Fibroblast of pulmonary artery (primary cell): ENCODE measurements at places on chromosomes 6 and 20.
A peak's percentile ranks its signal among the peaks of the same experiment; 100 is the strongest.

GRCh38 chr20:49671433-49671832 is 42.2 kb downstream of the B4GALT5 start:
- DNase-seq: no peak

DNA sequence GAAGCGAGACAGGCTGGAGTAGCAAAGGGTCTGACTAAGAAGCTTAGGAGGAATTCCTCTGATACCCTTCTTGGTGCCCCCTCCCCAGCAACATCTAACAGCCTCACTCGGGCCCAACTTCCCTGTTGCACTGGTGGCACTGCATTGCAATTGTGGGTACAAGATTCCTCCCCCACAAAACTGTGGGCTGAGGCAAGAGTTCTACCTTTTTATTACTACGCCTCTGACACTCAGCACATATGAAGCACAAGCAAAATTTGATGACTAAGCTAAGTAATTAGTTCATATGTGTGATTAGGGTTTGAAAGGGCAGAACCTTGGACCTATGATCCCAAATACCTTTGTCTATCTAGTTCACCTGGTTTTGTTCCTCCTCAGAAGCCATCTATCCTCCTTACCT is 83.5 kb downstream of the ZHX3 start:
- no peak for DNase-seq

GRCh38 chr6:33820243-33820642 is 16.4 kb upstream of the MLN start:
- no peak for DNase-seq

DNA sequence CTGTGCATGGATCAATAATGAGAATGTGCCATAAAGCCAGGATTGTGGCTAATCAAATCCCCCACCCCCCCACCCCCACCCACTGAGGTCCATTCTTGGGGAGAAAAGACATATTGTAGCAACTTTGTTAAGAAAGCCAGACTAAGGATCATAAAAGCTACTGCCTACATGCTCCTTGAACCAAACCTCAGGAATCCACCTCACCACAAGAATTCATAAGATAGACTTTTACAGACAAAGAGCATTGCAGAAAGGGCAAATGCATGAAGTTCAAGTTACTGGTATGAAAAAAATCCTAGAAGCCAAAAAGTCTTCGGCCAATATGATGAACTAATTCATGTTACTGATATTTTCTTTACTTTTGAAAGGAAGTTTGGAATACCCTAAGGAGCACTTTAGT is 187.9 kb upstream of the ARID1B start:
- DNase-seq: peak; percentile 46

DNA sequence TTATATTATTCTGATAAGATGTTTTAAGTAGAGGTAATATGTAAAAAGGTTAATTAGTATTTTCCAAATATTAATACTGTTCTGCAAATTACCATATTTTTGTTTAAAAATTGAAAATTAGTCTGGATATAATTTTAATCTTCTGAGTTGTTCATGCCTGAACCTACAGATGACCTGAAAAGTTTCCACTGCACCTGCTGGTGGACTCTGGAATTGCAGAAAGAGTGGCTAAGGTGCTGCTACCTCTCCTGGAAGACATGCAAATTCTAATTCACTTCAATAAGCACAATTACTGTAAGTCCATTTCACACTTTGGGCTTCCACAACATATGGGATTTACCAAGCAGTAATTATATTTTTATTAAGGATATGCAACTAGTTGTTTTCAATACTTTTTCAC is 77.7 kb upstream of the OLIG3 start:
- DNase-seq: peak; percentile 21

DNA sequence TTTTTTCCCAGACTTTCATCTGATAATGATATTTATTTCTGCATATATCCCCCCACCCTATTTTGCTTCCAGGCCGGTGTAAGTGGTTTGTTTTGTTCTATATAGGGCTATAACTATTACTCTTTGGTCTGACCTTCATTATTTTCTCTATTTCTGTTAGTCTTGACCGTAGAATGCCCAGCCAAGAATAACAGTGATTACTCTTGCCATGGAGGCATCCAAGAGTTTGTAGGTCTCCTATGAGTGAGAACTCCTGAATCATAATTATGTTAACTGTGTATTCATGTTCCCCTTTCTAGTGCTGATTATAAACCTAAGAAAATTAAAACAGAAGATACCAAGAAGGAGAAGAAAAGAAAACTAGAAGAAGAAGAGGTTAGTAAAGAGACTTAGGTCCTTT is 52.2 kb downstream of the TOP1 start:
- no peak for DNase-seq

GRCh38 chr6:134590449-134590848 is 272.5 kb upstream of the SGK1 start:
- DNase-seq: peak; percentile 18

DNA sequence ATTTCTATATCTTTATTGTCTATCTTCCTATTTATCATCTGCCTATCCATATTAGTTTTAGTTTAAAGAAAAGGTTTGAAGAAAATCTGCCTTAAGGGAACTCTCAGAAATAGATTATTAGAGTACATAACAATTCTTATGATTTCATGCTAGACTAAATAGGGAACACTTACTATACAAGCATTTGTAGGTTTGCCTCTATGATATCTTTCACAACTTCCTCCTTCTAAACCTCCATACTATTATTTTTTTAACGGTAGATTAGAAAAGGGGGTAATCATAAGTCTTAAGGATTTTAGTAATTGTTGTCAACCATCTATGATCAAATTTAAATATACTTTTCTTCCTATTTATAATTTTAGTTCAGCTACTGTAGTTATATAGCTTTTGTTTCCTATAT is 11.6 kb upstream of the DSE start:
- no peak for DNase-seq

DNA sequence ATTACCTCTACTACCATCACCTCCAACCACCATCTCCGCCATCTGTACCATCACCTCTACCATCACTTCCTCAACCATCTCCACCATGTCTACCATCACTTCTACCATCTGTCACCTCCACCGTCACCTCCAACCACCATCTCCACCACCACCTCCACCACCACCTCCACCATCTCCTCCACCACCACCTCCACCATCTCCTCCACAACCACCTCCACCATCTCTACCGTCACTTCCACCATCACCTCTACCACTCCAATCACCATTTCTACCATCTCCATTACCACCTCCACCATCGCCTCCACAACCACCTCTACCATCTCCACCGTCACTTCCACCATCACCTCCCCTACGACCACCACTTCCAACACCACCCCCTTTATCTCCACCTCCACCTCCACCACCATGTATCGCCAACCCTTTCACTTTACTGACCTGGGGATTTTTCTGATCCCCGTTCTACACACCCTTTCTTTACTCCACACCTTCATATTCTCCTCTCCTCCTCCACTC is 2.3 kb downstream of the IPCEF1 start:
- DNase-seq: no peak

GRCh38 chr6:136628996-136629395 is 78.8 kb upstream of the MAP7 start:
- DNase-seq: peak; percentile 42

- DNase-seq: no peak
These were observed 7.3 kb downstream of the VPS16 start for GRCh38 chr20:2847802-2848201.

GRCh38 chr20:47544240-47544639 is 42.6 kb downstream of the NCOA3 start:
- peak; percentile 38 for DNase-seq

- no peak for DNase-seq
These were observed 882 bp downstream of the CNR1 start for GRCh38 chr6:88165087-88165843.

- peak; percentile 82 for DNase-seq
These were observed 6.5 kb upstream of the BCAS4 start for GRCh38 chr20:50788045-50788991.

DNA sequence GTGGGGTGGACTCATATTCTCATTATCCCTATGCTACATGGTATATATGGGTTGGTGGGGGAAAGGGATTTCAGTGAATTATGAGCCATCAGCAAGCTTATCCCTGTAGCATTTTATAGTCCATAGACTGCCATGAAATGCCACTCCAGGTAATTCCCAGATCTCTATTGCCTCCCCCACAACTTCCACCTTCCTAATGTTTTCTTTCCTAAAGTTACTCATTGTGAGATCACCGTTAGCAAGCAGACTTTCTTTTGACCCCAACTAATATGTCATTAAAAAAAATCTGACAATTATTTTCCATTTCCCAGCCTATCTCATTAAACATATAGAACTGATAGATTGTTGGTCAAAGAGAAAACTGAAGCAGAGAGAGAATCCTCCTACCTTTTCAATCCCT is 40.7 kb upstream of the TBX18 start:
- no peak for DNase-seq

DNA sequence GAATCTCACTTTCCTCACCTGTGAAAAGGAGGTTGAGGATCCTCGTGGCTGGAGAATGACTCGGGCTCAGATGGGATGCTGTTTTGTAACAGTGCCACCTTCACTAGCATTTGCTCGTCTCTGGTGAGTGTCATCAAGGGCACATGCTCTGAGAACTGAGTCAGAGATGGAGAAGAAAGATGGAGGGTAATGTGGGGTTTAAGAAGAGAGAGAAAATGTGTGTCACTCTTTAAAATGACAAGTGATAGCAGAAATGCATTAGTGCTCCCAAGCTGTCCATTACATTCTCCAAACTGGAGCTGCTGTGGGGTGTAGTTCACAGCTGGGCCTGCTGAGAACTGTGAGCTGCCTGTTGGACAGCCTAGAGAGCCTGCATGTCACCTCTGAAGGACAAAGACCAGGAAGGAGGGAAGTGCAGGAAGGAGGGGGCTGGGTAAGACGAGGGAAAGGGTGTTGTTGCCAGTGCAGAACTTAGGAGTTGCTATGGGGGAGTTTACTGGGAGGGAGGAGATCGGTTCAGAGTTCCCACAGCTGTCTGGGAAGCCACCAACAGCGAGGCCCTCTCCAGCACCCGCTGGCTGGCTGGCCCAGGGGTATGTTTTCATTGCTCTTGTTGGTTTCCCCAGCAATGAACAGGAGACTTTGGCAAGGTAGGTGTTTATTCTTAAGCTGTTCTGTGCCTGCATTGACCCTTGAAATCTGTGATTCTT is 19.8 kb downstream of the GMPR start:
- DNase-seq: peak; percentile 34

- peak; percentile 71 for DNase-seq
These were observed 110.4 kb downstream of the BANF2 start for GRCh38 chr20:17810062-17810631.

DNA sequence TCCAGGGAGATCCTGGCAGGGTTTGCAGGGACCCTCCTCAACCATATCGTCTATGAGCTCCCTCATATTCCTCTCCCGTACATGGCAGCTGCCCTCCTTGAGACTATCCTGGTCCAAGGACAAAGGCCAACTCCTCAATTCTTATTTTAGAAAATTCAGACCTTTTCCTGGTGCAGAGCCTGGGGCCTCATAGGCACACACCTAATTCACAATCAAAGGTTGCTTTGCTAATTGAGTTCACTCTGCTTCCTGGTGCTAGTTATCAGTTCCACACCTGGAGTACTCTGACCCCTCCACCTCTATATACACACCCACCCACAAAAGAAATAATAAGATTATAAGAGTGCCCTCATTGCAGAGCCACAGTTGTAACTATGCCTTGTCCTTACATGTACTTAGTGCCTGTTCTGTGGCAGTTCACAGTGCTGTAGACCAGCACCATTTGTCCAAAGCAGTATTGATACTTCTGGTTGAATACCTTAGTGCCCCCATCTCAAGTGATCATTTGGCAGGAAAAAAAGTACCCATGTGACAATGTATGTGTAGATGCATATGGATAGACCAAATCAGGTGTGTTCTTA is 38.7 kb downstream of the GSS start:
- no peak for DNase-seq

DNA sequence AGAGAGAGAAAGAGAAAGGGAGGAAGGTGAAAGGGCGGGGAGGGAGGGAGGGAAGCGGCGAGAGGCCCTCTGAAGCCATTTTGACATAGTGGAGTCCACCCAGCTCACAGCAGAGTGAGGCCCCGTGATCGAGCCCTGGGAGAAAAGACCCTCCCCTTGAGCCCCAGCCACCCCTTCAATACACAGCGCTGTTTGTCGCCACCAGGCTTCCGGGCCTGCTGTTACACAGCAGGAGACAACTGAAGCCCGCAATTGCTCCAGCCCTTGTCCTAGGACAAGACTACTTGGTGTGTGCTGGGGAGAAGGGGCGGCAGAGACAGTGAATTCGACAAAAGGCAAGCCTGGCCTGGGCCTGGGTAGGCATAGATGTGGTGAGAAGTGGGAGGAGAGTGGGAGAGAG is 67.3 kb downstream of the PRR18 start:
- no peak for DNase-seq

DNA sequence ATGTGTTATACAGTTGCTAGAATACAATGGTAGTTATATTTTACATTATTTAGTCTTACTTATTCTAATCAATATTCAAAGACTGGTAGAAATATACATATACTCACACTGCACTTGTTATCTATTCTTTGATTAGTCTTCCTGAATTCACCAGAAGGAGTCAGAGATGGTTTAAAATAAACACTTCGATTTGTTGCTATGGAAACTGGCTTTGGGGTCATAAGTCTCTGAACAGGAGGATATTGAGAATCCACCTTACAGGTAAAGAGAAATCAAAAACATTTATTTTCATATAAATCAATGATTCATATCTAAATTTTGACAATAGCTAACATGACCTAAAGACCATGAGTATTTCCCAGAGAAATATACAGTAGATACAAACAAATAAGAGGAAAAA is 41.6 kb downstream of the NUP153 start:
- no peak for DNase-seq

- no peak for DNase-seq
These were observed 199.0 kb upstream of the FBXL4 start for GRCh38 chr6:99146711-99147110.

DNA sequence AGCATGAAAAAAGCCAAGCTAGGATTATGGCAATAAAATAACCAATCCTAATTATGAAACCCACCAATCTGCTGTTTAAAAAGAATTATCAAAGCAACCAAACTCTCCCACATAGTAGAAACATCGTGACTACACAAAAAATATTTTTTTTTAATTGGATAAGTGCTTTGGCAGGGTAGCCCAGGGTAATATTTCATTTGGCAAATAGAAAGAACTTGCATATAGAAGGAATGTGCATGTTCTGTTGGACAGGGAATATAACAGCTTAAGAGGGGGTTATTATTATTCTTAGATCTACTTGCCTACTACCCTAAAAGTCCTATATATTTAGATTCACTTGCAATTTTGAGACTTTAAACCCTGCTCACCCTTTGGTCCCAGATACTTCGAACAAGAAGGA is 972 bp downstream of the GSTA3 start:
- DNase-seq: no peak

GRCh38 chr6:31920811-31921210 is 6.7 kb upstream of the C2 start:
- DNase-seq: peak; percentile 25

GRCh38 chr6:75745404-75745803 is 3.6 kb upstream of the MYO6 start:
- DNase-seq: no peak

- peak; percentile 70 for DNase-seq
These were observed 90.0 kb upstream of the IFNGR1 start for GRCh38 chr6:137309078-137309762.
